ENCODE measurements at places on chromosomes 7 and 10.

DNA sequence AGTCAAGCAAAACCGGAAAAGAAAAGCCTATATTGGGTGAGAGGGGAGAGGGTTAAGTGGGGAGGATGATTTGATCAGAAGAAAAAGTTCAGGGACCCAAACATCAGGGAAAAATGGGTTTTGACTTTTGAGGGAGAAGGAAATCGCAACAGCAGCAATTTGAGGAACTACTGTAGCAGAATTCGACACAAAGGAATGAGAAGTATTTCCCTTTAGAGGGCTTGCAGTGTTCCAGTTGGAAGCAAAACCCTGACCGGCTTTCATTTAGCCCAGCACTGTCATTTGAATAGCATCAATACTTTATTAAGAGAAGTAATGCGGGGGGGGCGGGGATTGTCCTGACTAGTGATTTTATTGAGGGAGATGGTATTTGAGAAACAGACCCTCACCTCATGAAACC, 37.2 kb upstream of the GATA3 start:
- DNase-seq: no peak

DNA sequence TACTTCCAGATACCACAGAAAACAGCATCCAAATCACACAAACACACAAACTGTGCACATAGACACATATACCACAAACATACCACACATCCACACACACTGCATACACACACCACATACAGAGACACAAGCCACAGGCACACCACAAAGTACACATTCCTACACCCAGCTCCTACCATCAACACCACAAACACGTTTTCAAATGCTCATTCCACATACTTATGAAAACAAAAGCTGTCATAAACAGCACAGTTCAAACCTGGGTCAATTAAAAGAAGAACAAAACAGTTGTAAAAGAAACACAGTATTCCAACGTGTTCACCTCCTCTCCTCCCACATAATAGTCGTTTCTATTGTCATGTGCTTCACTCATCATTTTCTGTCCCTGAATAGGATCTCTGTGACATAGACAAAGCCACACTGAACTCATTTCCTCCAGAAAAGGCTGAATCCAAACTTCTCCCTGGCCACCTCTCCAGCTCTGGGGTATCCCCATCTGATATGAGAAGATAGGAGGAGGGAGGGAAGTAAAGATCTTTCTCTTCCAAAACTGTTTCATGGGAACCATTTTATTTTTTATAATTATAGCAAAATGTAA, 89.2 kb downstream of the CXCL12 start:
- DNase-seq: no peak

- no peak for DNase-seq
Observed at GRCh38 chr7:110646804-110647203, 444.1 kb upstream of the LRRN3 start.

- no peak for DNase-seq
Observed at GRCh38 chr7:139893999-139894398, 64.9 kb downstream of the TBXAS1 start.

- no peak for DNase-seq
Observed at GRCh38 chr10:4670737-4671136, 155.3 kb upstream of the AKR1E2 start.

DNA sequence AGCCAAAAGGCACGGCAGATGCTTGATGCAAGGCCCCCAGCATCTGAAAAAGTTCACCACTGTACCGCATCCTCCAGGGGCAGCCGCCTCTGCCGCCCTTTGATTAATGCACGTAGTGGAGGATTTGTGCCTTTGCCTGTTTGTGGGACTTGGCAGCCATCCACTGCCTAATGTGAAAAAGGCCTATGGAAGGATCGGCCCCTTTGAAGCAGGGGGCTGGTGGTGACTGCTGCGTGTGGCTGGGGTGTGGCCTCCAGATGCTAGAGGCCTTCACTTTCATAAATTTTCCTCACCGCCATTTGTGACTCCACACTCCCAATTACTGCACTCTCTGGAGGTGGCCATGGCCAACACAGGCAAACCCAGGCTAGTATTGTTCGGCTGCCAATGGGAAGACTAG, 226.0 kb downstream of the BMPER start:
- DNase-seq: no peak

GRCh38 chr7:280461-280860, 9.5 kb upstream of the FOXL3 start:
- no peak for DNase-seq

DNA sequence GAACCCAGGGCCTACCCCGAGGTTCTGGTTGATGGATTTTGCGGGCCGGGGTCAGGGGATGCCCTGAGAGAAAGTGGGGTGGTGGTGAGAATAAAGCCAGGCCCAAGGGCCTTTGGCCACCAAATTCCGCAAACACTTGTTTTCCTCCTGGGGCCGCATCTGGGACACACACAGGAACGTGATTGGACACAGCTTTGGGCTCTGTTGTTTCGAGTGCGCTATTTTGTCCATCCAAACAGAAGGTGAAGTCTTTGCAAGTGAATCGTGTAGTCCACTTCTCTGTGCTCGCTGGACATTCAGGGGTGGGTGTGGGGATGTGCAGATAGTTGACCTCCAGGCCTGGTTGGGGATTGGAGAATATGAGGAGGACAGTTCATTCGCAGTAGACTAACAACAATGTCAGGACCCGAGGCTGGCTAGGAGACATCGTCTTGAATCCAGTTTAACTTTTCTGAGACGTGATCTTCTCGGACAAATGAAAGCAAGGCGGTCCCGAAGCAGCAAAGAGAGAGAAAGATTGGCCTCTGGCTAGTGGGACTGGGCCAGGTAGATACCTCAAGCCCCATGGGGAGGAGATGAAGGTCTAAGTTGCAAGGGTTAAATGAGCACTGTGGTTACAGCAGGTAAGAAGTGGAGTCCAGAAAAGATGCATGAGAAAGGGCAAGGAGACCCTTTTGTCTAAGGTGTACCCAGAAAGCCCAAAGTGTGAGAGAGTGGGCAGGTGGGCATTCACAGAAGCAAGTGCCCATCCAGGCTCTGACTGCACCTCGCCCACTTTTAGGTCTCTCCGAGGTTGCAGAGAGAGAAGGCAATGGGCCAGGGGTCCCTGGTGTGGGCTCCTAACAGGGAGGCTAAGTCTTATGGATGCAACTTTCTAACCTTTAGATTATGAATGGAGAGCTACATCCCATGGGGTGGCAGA, 764 bp upstream of the FAM131B start:
- no peak for DNase-seq

Data from MV-4-11 (cell line).